Thymus (tissue), 14 donors: ENCODE measurements at places on chromosomes 7 and 10. TPM values are rescaled to one million over a fixed set of nuclear protein-coding genes. Genes with fewer than 3 reads are reported as not detected.
A peak's percentile ranks its signal among the peaks of the same experiment; 100 is the strongest.

GRCh38 chr7:94374721-94375566 is 19.8 kb upstream of the COL1A2 start:
- DNase-seq = no peak
- H3K27ac ChIP-seq = no peak overlapping the region
- H3K4me3 ChIP-seq = no peak overlapping the region
- no peaks in the 10 kb centered on the region for H3K36me3 ChIP-seq

Gene AVPI1
- polyA plus RNA-seq = 11.5 TPM

Gene TAS2R3
- not detected for polyA plus RNA-seq

GRCh38 chr7:149126662-149127266 is 640 bp upstream of the ZNF425 start:
- H3K4me3 ChIP-seq = peak overlapping the region; percentile 97
- H3K27ac ChIP-seq = peak overlapping the region; percentile 96
- H3K4me1 ChIP-seq = peaks cover 13% of the 10 kb centered on the region
- no peaks in the 10 kb centered on the region for H3K27me3 ChIP-seq
- no peak for DNase-seq
- H3K36me3 ChIP-seq = peaks cover 11% of the 10 kb centered on the region

- H3K4me3 ChIP-seq = no peak overlapping the region
- peaks cover 22% of the 10 kb centered on the region for H3K36me3 ChIP-seq
- no peaks in the 10 kb centered on the region for H3K27me3 ChIP-seq
- H3K4me1 ChIP-seq = peaks cover 20% of the 10 kb centered on the region
- no peak for DNase-seq
- no peak overlapping the region for H3K27ac ChIP-seq
Observed at GRCh38 chr7:2003451-2003930, 229.3 kb downstream of the MAD1L1 start.
